ENCODE measurements at places on chromosomes 16 and 17.

DNA sequence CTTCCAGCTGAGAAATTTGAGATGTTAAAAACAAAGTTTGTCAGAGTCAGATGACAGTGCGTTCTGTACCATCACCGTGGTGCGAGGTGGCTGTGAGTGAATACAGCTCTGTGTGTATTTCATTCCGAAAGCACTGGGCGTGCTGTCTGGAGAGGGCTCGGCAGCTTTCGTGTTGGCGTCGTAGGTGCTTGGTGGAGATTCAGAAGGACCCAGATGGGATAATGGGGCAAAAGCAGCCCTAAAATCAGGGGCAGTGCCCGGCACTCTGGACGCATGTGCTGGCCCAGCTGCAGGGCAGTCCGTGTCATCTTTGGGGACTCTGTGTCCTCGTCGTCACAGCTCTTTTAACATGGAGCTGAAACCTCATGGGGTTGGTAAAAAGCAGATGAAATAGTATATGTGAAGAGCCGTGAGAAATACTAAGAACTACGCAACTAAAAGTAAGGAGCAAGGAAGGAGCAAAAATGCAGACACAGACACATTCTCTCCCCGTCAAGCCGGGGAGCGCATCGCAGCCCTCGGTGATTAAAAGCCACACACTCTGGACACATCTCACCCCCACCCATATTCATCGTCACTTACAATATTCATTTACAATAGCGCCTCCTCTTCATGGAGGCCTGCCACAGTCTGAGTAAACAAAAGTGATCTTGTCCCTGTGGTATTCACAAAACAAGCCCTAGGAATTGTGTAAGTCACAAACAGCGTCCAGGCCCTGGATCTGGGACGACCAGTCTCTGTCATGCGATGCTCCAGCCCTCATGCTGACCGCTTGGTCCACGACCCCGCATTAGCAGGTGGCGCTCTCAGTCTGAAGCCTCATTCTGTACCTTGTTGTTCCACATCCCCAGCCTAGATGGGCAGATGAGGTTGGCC, 206.7 kb downstream of the RPTOR start:
- no peak for DNase-seq

- peak; percentile 50 for DNase-seq
Measured at GRCh38 chr17:17028878-17029535, 13.2 kb upstream of the MPRIP start.

DNA sequence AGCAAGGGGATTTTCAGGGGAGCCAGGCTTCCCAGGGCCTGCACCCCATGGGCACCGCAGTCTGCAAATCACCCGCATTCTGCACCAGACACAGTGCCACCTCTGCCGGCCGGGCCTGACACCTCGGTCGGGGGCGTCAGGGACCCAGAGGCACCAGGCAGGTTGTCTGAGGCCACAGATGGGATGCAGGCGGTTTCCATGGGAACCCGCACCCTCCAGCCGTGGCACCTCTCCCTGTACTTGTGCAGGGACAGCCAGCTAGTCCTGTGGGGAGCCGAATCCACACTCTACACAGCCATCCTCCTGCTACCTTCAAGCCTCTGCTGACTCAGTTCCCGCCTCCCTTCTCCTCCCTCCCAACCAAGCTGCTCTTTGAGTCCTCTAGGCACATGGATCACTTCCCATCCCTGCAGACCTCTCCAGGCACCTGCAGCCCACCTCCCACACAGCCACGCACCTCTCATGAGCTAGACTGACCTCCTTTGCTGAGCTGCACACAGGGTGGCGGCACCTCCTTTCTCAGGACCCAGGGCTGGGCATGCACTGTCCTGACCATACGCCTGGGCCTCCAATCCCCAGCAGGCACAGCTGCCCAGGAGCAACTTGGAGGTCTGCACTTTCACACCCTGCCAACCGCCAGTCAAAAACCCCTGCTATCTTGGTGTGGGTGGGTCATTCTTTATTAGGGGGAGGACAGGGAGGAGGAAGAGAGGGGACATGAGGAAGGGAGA, 119.5 kb downstream of the C16orf78 start:
- no peak for DNase-seq

GRCh38 chr16:56295739-56296527, 104.6 kb downstream of the GNAO1 start:
- no peak for DNase-seq

DNA sequence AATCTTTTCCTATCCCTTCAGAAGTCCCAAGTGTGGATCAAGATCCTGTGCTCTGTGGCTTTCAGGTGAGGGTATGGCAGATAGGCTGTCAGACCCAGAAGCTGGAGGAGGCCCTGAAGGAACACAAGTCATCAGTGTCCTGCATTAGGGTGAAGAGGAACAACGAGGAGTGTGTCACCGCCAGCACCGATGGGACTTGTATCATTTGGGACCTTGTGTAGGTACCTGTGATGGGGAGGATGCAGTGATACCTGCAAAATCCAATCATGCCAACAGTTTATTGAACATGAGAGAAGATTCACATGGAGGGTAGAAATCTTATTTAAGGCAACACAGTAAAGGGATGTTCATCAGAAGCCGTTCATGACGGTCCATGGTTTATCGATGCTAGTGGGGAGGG, 10.0 kb upstream of the USP43 start:
- no peak for DNase-seq

DNA sequence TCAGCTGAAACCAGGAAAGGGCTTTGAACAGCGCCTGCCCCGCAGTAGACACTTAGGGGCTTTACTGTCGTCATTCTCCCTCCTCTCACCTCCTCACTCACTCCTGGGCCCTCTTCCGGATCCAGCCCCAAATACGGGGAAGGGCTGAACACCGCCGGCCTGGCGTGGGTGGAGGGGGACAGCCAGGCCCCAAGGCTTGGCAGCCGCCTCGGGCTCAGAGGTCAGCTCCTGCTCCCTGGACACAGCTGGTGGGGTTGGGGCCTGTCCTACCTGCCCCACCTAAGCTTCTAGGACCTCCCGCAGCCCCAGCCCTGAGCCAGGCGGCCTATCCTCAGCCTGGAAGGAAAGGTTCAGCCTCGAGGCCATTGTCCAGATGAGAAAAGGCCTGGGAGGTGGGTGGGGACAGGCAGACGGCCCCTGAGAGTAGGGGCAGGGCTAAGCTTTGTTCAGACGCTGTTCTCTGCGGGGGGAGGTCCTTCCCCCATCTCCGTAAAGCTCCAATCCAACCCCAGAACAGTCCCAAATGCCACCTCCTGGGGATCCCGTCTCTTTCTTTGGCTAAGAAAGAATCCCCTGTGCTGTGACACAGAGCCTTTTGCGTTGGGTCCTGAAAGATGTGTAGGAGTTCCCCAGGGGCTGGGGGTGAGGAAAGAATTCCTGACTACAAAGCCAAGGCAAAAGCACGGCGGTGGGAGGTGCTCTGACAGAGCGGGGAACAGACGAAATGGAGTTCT, 881 bp upstream of the LLGL1 start:
- DNase-seq = no peak

GRCh38 chr16:75559564-75560372, 3.7 kb upstream of the TMEM231 start:
- no peak for DNase-seq

- DNase-seq = peak; percentile 18
Measured at GRCh38 chr16:79601092-79601930, 774 bp upstream of the MAF start.

GRCh38 chr16:83389751-83390150, 418.0 kb upstream of the HSBP1 start:
- DNase-seq = no peak

DNA sequence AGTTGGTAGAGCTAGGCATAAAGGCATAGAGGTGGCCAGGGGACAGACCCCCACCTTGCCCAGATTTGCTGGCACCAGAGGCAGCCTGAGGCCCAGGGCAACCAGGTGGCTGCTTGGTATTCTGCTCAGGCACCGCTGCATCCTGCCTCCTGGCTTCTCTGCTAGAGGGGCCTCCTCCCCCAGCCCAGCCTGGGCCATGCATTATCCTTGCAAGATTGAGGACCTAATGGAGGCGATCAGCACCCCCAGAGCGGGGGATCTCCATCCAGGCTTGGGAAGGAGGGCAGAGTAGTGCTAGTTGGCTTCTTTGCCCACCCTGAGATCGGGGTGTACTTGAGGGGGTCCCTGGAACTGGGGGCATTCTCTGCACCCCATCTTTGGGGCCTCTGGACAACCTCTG, 23.8 kb downstream of the CDK5RAP3 start:
- no peak for DNase-seq

DNA sequence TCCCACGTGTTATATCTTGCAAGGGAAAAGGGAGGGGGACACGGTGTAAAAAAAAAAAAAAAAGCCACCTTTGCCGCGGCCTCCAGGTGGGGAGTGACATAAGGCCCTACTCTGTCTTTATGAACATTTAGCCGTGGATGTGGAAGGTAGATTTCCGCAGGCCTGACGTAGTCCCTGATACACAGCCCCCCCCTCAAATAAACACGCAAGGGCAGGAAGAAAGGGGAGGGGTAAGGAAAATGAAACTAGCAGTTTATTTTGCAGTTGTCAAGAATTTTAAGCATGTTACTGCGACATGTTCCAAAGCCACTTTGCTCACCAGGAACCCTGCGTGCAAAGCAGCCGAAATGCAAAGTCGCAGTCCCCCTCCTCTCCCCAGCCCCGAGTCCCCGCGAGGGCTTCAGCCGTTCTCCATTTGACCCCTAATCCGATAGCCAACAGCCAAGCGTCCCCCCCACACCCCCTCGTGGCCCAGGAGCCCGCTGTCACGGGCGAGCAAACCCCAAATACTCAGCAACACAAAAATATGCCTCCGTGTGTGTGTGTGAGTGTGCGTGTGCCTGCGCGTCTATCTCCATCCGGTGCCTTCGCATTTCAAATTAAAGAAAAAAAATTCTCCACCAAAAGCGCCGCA, 1.2 kb downstream of the CBX4 start:
- DNase-seq = peak; percentile 38

- no peak for DNase-seq
Measured at GRCh38 chr17:60305141-60305540, 86.8 kb downstream of the USP32 start.

GRCh38 chr16:13453325-13453724, 466.6 kb upstream of the ERCC4 start:
- DNase-seq = peak; percentile 7

- no peak for DNase-seq
Measured at GRCh38 chr17:46078675-46079074, 79.6 kb downstream of the STH start.

DNA sequence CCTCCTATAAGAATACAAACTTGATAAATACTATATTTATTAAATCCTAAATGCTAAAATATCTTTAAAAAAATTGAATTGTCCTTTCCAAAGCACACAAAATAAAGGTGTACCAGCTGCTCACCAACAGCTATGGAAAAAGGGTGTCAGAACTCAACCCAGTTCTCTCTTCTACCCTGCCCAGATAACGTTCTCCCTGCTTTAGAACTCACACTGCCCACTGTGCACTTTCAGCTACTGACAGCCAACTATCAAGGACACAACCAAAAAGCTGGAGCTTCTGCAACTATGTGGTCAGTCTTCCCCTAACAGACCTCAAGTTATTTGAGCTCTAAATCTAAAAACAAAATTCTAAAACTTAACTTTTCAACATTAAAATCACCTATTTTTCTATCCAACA, 13.7 kb downstream of the AP1G1 start:
- DNase-seq = no peak

DNA sequence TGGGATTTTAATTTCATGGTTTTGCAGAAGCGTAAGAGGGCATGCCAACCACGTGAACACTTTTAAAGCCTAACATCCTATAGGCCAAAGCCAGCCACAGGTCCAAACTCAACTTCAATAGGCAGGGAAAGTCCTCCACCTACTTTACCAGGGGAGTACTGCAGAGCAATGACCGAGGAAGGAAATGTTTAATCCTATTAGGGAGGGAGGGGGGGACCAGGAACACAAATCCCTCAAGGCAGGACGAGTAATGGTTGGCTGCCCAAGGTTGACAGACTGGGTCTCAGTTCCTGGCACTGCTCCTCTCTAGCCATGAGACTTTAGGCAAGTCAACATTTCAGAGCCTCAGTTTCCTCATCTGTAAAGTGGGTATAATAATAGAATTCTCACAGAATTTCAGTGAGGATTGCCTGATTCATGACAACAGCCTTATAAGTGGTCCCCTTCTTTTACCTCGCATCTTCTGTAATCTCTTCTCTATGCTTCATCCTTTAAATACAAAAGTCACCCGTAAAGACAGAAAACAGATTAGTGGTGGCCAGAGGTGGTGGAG, 315.8 kb downstream of the HAPSTR1 start:
- DNase-seq = no peak

DNA sequence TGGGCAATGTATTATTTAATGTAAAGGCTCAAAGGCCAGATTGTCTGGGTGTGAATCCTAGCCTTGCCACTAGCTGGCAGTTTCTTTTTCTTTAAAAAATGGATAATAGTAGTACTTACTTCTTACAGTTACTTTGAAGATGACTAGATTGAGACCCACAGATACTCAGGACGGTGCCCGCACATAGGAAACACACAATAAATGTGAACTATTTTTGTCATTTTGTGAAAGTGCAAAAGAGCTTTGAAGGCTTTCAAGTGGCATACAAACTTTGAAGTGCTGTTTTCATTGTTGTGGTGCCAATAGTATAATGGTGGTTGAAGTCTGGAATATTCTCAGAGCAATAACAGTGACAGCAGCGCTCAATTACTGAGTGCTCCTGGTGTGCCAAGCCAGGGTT, 63.6 kb downstream of the OTOA start:
- DNase-seq = no peak

DNA sequence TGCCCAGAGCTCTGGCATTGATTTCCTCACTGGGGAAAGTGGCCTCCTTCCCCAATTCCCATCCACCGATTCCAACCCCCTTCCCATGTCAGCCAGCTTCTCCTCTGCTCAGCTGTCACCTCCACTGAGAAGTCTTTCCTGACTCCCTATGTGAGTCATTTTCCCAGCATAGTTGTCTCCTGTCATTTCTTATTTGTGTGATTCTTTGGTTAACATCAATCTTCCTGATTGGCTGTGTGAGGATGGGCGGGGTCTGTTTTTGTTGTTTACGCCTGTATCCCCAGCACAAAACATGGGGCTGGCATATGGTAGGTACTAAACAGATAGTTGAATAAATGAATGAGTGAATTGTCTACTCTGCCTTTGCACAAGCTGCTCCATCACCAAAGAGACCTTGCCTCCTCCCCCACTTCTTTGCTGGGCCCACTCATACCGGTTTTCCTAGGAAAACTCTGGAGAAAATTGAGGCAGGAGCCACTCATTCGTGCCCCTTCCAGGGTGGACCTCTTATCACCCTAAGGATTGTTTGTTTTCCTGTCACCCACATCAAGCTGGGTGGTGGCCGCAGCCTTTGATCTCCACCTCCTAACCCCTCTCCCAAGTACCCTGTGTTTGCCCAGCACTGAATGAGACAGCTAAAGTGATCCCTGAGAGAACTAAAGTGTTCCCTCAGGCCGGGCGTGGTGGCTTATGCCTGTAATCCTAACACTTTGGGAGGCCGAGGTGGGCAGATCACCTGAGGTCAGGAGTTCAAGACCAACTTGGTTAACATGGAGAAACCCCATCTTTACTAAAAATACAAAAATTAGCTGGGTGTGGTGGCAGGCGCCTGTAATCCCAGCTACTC, 1.2 kb upstream of the GRB7 start:
- no peak for DNase-seq

- DNase-seq = peak; percentile 79
Measured at GRCh38 chr17:9132944-9133610, 111.8 kb downstream of the NTN1 start.

DNA sequence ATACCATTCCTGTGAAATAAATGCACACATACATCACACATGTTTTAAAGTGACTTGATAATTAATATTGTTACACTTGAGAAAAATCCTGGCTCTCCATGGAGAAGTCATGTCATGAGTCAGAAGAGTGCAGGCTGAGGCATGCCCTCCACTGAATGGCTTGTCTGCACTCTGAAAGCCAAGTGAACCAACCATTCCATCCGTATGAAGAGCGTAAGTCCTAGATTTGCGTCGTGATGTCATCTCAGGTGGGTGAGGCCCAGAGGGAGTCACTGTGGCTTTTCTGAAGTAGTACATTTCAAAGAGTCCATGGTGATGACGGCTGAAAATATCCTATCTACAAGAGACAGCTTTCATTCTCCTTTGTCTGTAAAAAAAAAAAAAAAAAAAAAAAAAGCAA, 83.5 kb upstream of the IRX5 start:
- DNase-seq = peak; percentile 39
